ENCODE measurements at places on chromosomes 3 and 15. TPM values are rescaled to one million over a fixed set of nuclear protein-coding genes. Genes with fewer than 3 reads are reported as not detected.

- peak; percentile 23 for DNase-seq
Measured at GRCh38 chr3:159486580-159486979, 502.1 kb upstream of the IL12A start.

GRCh38 chr15:61731099-61731498 lies 329.1 kb downstream of the VPS13C start:
- no peak for DNase-seq

DNA sequence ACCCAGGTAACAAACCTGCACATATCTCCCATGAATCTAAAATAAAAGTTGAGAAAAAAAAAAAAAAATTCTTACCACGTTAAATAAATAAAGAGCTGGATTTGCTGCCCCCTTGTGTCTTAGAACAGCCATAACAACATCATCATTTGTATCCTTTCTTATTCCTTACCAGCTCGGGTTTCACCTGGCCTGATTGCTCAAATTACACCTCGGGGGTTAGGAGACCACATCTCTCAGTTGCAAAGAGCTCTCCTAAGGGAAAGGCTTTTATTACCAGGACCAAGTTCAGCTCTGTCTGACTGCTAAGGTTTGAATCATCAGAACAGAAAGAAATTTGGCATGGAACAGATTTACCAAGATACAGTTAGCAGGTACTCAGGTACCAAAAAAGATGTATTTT lies 25.8 kb upstream of the RPL39L start:
- peak; percentile 77 for DNase-seq

- no peak for DNase-seq
Measured at GRCh38 chr15:42010434-42010833, 10.4 kb downstream of the PLA2G4E start.

DNA sequence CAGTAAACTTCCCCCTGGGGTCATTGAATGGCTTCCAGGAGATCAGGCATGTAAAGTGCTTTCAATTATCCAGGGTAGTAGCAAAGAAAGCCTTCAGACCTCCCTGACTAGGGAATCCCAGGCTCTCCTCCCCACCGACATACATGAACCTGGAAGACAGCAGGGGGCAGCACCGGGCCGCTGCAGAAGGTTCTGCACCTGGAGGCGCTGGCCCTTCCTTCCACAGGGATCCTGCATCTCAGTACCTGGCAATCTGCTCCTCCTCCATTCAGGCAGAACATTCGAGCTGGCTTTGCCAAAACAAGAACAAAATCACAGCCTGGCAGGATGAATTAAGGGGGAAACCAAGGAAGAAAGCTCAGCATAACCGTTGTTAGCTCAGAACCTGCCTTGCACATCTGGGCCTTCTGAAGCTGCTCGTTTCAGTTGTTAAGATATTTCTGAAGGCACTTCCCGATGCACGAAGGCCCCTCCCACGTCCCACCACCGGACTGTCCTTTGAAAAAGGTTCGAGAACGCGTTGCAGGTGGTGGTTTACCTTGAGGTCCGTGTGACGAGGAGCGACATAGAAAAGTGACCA lies 237.7 kb downstream of the SLCO3A1 start:
- peak; percentile 46 for DNase-seq

The KNG1 gene
- not detected for total RNA-seq

The TBC1D5 gene
- total RNA-seq: 75.8 TPM

Data from lung microvascular endothelial cell (primary cell).